ENCODE measurements at places on chromosomes 6 and 20.

DNA sequence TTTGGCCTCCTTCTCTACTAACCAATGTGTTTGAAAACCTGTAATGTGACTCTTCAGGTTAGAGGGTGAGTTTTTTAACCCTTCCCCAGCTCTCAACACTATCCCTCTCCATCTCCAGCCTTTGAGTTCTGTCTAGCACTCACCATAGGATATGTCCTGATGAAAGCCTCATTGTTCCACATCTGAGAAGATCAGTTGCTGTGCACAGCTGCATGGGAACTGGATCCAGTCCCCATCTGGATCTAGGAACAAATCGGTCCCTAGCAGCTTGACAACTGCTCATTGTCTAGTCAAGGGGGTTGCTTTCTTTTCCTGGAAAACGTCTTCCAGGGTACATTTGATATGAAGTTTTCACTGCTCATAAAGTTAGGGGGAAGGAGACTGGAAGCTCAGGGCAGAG, 45.4 kb upstream of the AGPAT4 start:
- DNase-seq = no peak

DNA sequence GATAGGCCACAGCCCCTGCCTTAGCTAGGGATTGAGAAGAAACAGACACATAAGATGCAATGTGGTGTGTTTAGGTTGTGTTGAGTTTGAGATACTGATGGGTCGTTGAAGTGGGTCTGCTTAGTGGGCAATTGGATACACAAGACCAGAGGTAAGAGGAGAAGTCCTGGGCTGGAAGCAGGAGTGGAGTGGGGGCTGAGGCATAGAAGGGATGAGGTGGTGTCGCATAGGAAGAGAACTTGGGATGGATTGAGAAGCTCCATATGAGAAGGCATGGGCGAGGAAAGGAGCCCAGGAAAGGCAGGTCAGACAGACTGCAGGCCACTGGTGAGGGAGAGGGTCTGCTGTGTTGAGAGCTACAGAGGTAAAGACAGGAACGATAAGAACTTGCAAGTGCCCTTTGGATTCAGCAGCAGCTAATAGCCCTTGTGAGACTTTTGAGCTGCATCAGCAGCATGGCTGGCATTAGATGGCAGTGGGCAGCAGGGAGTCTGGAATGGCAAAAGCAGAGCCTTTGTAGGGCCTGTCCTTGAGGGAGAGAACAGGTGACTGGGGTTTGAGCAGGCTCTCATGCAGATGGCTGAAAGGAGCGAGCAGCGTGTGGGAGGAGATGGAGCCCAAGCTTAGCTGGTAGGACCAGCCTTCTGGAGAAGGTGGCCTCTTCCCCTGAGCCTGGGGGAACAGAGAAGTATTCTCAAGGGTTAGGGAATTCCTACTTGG, 33.2 kb downstream of the PLCG1 start:
- no peak for DNase-seq

GRCh38 chr6:46715141-46715540, 20.0 kb downstream of the PLA2G7 start:
- no peak for DNase-seq

DNA sequence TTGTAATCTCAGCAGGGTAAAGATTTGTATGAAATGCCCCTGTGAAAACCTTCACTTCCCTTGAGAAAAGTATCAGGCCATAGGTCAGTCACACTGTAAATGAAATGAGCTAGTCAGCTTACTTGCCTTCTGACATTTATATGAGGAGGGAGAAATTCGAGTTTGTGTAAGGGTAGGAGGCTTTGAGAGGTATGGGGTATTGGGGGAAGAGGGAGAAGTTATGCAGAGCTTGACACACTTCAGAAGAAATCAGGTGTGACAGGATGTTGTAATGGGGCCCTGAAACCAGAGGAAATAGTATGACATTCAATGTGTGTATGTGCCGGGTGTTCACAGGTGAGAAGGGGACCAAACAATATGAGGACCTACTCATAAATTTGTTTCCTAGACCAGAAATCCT, 64.2 kb upstream of the CCN6 start:
- DNase-seq = no peak

GRCh38 chr20:25071734-25072133, 10.2 kb downstream of the VSX1 start:
- DNase-seq = no peak
